ENCODE measurements at places on chromosomes 16 and 17. TPM values are rescaled to one million over a fixed set of nuclear protein-coding genes. Genes with fewer than 3 reads are reported as not detected.

Gene PRRT2
- total RNA-seq: 20.6 TPM

Gene CARHSP1
- 189 TPM for total RNA-seq

Gene SLC26A11
- total RNA-seq: 4.8 TPM

Gene FBXO39
- total RNA-seq: not detected

Gene CCL3
- total RNA-seq: 7.2 TPM

Gene LGALS9C
- total RNA-seq: not detected

Gene ITGAD
- not detected for total RNA-seq

GRCh38 chr17:44147812-44148211 is 6.1 kb downstream of the HROB start:
- DNase-seq: no peak

DNA sequence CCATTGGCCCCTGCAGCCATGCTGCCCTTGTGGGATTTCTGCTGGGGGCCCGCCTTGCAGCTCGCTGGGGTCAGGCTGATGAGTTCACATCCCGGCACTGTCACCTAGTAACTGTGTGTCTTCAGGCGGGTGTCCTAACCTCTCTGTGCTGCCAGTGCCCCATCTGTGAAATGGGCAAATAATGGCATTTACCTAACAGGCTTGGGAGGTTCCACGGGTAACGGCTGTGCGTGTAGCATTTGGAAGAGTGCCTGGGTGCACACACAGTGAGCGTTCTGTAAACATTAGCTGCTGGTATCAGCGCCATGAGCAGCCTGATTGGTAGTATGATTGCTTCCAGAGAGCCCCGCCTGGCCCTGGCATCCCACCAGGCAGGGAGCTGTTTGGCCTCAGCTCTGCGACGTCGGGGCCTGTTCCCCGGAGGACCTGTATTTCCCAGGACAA is 167.3 kb upstream of the GSE1 start:
- no peak for DNase-seq

- no peak for DNase-seq
These were observed 4.8 kb upstream of the CDK5RAP3 start for GRCh38 chr17:47966079-47966519.

DNA sequence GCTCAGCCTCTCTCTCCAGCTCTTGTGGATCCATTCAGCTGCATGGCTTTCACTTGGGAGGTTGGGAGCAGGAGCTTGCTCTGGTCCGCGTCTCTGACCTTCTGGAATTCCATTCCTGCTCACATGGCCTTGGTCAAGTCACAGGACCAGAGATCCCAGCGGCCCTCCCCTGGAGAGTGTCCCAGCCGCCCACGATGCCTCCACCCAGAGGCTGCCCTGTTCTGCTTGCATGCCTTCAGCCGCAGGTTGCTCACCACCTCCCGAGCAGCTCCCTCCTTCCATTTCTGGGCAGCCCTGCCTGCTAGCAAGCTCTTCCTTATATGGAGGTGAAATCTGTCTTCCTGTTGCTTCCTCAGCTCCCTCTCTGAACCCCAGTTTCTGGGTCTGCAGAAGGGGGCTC is 32.6 kb downstream of the RAI1 start:
- DNase-seq: peak; percentile 32

DNA sequence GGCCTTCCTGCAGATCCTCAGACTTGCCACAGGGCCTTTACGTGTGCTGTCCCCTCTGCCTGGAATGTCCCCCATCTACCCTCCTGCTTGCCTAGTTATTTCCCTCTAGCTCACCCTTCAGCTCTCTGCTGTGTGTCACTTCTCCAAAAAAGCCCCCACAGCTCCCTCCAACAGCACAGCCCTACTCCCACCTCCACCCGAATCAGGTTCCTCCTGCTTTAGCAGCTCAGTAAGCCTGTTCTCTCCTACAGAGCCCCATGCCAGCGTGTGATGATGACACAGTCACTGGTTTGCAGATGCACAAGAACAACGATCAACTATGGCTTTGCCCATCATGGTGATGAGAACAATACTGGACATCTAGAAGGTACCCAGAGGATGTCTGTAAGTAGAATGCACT is 7.1 kb upstream of the SAMD14 start:
- no peak for DNase-seq

GRCh38 chr16:87581857-87582215 is 20.5 kb upstream of the JPH3 start:
- DNase-seq: no peak

DNA sequence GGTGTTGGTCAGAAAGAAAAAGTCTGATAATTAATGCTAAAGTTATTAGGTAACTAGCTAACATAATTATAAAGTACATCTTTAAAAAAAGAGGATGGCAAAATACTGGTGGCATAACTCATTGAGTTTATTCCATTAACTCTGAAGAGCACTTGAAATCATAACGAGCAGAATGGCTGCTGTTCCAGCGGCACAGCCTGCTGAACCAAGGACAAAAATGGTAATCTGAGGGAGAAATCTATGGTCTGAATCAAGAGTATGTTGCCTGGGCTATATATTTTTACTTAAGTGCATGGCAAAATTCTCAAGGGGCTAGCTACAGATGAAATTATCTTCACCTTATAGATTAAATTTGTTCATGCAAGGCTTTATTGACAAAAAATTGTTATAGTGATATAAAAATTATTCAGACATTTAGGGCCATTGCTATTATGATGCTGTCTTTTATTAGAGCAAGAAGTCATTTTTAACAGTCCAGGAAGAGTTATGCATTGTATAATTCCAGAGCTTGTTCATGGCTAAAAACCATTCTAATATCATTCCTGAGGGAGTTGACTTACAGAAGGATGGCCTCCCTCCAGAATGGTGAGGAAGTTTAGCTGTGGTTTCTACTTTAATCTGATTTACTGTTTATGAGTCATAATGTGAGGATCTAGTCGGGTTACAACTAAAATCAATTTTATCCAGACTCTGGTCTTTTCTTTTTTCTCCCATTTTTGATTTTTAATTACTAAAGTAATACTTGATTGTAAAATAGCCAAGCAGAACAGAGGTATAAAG is 41.4 kb upstream of the ANKFN1 start:
- DNase-seq: no peak

GRCh38 chr16:27892879-27893278 is 170.6 kb downstream of the GSG1L start:
- no peak for DNase-seq

DNA sequence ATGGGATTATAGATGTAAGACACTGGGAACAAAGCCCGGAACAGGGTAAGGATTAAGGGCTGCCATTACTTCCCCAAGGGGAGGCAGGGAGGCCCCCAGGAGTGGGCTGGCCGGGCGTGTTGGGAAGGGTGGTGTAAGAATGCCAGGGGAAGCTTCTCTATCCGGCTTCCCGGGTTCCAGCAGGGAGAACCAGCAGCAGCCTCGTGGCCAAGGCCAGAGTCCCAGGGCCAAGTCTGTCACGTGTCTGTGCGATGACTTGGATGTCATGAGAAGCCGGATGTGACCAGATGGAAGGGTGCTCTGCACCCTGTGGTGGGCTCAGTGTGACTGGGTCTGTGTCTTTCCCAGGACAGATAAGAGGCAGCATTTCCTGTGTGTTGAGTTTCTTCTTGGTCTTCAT is 52.1 kb downstream of the SCNN1B start:
- no peak for DNase-seq

DNA sequence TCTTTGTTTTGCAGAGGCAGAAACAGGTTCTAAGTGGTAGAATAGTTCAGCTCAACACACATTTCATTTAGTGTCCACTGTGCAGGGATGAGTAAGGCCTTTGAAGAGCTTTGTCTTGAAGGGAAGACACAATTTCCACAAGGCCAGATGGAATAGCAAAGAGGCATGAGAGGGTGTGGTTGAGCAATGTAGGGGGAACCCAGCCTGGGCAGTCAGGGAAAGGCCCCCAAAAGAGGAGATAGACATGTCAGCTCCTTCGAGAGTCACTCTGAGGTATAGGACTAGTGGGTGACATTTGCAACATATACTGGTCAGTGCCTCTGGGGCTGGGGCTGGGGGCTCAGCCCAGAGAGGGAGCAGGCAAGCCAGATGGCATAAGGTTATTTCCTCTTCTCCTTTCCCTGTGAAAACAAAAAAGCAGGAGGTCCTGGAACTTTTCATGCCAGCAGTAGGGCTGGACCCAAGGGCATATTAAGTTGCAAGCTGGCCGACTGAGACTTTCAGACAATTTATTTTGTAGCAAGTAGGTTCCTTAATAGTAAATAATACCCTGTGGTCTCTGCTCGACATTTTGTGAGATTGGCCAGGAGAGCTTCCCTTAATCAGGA is 7.1 kb downstream of the ALKBH5 start:
- no peak for DNase-seq

DNA sequence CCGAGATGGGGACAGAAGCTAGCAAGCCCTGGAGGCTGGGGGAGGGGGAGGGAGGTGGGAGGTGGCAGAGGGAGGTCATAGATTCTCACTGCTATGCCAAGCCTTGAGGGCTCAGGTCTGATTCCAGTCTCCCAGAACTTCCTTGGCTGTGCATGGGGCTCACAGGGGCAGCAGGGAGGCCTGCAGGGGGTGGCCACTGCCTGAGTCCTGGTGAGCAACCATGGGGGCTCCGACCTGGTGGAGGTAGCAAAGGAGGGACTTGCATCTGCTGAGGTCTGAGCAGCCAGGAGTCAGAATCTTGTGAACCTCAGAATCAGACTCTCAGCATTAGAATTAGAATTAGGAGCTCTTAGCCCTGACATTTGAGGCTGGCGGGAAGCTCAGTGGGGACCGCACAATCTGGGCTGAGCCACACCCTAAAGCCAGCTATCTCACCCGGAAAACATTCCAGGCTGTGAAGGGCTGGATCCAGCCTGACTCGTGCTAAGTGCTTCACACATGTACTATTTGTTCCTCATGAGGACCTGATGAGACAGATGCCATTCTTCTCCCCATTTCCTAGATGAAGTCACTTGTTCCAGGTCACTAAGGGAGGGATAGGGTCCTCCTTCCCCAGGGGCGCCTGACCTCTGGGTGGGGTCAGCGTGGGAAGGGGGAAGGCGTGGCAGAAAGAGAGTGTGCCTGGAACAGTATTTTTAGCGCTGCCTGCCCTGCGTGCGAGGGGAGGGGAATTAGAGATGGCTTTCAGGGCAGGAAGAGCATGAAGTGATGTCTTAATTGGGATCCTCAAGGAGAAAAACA is 17.3 kb upstream of the KCNJ12 start:
- no peak for DNase-seq
